ENCODE measurements at places on chromosomes 1 and 21. TPM values are rescaled to one million over a fixed set of nuclear protein-coding genes. Genes with fewer than 3 reads are reported as not detected.

GRCh38 chr1:28249013-28249865, 10.1 kb upstream of the SESN2 start:
- no peak for DNase-seq

- DNase-seq: no peak
Measured at GRCh38 chr1:65260851-65261473, 48.4 kb upstream of the DNAJC6 start.

- DNase-seq: no peak
Measured at GRCh38 chr1:240589585-240590110, 22.3 kb downstream of the GREM2 start.

GRCh38 chr1:32728413-32729077, 26.0 kb upstream of the SYNC start:
- no peak for DNase-seq

The F13B gene
- total RNA-seq: not detected

- peak; percentile 31 for DNase-seq
Measured at GRCh38 chr1:58782178-58783089, 1.4 kb downstream of the JUN start.

The CD101 gene
- 0.42 TPM for total RNA-seq

The CYP4B1 gene
- 147 TPM for total RNA-seq

DNA sequence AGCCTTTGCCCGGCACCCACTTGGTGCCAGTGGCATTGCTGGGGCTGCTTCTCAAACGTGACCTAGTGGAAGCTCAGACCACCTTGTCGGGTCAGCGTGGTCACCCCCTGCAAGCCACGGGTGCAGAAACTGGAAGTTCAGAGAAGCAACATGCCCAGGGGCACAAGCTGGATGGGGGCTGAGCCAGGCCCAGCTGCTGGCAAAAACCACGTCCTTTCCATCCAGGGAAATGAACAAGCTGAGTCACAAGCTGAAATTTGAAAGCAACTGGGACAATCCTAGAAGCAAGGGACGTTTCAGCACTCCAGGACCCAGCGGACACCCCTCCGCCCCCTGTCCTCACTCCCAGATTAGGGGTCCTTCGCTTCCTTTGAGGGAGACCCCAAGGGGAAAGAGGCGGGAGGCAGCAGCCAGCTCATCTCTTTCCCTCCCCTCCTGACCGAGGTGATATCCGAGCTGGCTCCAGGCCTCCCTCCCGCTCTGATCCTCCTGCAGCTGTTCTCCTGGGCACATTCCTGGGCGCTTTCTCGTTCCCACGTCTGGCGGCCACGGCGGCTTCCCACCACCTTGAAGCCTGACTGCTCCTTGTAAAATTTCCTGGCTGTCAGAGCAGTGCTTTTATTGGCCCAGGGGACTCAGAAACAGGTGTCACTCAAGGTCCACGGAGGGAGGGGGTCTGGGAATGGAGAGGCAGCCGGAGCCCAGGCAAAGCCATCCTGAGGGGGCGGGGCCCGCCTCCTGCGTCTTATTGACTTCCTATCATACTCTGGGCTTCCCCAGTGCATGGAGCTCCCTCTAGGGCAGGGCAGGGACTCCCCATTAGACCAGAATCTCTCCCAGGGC, 62.8 kb downstream of the PAX7 start:
- no peak for DNase-seq

GRCh38 chr1:232212253-232212652, 417.7 kb downstream of the SIPA1L2 start:
- no peak for DNase-seq

The TRPM2 gene
- 1.5 TPM for total RNA-seq

The S100B gene
- not detected for total RNA-seq

- no peak for DNase-seq
Measured at GRCh38 chr1:23908453-23909341, 4.5 kb downstream of the CNR2 start.

The SSX2IP gene
- 6.5 TPM for total RNA-seq

The GJB3 gene
- total RNA-seq: 82.6 TPM

The C1orf94 gene
- not detected for total RNA-seq

GRCh38 chr1:85220756-85221201, 20.0 kb upstream of the SYDE2 start:
- DNase-seq: no peak

DNA sequence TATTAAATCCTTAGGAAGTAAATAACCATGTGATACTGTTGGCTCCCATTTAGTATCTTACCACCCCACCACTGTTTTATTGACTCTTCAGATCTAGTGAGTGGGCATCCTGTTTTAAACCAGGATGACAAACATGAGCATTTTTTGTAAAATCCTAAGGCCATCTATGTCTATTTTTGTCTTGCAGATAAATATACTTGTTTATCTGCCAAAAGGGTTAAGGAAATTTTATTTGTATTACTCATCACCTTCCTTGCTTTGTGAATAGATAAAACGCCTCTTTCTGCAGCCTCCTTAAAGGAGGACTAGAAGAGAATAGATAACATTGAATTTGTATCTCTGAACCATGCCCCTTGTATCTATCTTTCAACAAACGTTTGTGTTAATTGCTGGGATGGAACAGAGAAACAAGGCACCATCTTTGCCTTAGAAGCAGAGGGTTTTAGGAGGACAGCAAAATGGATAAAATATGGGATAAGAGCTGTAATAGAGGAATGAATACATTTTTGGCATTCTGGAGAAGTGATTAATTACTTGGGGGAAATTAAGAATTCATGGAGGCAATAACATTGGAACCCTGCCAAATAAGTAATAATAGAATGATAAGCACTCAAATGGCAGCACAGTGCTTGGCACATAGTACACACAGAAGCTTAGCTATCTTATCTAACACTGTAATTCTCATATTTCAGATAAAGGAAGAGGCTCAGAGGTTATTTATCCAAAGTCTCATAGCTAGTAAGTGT, 14.7 kb downstream of the YTHDF2 start:
- no peak for DNase-seq

- DNase-seq: no peak
Measured at GRCh38 chr1:87111659-87112371, 197.4 kb downstream of the HS2ST1 start.

- no peak for DNase-seq
Measured at GRCh38 chr1:201877877-201878401, 10.8 kb upstream of the SHISA4 start.

- DNase-seq: no peak
Measured at GRCh38 chr1:95953015-95953414, 719.0 kb downstream of the RWDD3 start.

- no peak for DNase-seq
Measured at GRCh38 chr1:169868978-169869377, 24.7 kb downstream of the SCYL3 start.

GRCh38 chr1:74467786-74468377, 44.5 kb downstream of the LRRC53 start:
- DNase-seq: no peak

DNA sequence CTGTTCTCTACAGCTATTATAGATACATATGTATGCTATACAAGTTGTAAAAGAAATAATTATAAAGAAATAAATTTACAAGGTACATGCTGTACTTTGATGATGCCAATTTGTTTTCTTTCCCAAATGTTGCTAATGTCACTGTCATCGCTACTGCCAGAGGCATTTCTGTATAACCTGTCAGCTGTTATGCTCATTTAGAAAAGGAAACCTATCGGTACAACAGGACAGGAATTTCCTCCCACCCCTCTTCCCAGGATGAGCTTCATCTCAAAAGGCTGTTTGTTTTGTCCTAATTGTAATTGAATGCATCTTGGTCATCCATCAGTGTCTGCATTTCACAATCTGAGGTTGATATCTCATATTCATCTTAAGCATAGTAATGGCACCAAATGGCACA, 975.7 kb downstream of the TTLL7 start:
- DNase-seq: no peak

GRCh38 chr1:97378596-97378995, 542.2 kb downstream of the DPYD start:
- no peak for DNase-seq

The OR2T27 gene
- not detected for total RNA-seq

The STYXL2 gene
- not detected for total RNA-seq

DNA sequence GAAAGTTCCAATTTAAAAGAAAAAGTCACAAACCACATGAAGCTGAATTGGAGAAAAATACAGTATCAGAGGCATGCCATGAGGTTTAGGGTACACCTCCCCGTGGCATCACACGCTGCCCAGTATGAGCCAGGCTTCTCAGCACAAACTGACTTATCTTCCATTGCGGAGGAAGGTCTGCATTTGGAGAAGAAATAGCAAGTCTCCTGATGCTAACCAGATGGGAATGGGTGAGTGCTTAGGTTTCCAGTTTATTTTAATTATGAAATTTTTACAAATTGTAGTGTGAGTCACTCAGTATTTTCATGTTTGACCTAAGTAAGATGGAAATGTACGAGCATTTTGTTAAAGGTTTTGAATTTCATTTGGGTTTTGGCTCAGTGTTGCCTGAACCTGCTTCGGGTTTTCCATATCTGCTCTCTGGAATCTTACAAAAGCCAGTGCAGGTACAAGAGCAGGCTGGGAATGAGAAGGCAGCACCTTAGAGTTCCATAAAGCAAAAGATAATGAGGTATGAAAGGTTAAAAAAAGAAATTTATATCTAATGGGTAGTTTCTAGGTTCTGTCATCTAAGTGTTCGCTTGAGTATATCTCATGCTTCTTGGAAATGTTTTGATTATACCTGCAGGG, 213.9 kb downstream of the PATJ start:
- no peak for DNase-seq

DNA sequence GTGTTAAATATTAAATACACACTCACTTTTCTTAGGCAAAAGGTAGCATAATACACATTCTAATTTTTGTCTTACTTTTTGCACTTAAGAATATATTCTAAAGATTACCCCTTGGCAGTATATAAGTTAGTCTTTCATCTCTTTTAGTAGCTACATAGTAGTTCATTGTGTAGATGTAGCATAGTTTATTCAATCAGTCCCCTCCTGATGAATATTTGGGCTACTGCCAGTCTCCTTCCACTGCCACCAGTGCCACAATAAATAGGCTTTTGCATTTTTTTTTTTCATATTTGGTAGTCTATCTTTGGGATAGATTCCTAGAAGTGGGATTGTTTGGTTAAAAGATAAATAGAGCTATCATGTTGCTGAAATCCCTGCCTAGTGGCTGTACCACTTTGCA, 388.8 kb upstream of the RUNX1 start:
- no peak for DNase-seq

DNA sequence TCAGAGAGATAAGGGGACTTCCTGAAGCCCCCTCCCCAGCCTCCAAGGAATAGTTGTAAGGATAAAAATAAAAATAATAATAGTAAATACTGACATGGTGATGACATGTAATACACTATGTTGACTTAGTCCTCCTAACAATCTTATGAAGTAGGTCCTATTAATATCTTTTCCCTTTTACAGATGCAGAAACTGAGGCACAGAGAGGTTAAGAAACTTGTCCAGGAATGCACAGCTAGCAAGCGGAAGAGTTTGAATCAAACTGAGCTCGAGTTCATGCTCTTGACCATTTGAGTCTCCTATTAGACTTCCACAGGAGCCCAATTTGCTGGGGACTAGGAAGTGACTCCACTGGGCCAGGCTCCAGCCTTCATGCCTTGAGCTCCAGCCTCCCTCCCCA, 194.8 kb downstream of the GRIK3 start:
- DNase-seq: no peak

The TRIM67 gene
- total RNA-seq: not detected

The CASZ1 gene
- total RNA-seq: 22.1 TPM

DNA sequence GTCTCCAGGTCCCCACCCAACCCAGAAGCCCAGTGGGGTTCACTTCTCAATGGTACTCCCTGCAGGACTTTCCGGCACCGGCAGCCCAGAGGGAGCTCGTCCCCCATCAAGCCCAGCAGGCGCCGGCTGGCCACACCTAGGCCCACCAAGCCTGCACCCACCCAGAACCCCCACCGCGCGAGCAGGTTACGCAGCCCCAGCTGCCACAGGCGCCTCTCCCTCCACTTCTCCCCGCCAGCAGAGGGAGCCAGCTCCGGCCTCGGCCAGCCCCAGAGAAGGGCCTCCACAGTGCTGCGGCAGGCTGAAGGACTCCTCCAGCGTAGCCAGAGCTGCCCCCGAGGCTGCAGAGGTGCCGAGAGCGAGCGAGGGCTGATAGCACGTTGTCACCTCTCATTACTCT, 722.3 kb downstream of the PLA2G4A start:
- DNase-seq: no peak

- DNase-seq: no peak
Measured at GRCh38 chr1:94130851-94131595, 10.1 kb upstream of the ABCA4 start.

DNA sequence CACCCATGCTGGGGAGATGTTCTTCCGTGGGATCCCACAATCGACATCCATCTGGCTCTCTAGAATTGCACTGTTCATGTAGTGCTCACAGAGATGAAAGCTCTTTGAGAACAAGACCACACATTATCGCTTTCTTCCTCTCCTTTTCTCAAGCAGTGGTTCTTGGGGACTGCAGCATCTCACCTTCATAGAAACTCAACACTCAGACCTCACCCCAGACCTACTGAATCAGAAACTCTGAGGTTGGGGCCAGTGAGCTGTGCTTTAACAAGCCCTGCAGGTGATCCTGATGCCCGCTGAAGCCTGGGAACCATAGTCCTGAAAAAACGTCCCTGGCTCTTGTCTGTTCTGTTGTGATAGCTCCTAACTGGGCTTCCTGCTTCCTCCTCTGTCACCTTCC, 251.3 kb upstream of the FGGY start:
- no peak for DNase-seq

GRCh38 chr1:236275586-236275985, 6.2 kb downstream of the ERO1B start:
- DNase-seq: no peak

The FBXO44 gene
- 6.0 TPM for total RNA-seq

GRCh38 chr1:203638103-203638475, 11.5 kb downstream of the ATP2B4 start:
- DNase-seq: no peak

Data from esophagus squamous epithelium (tissue), 5 donors.